CD4-positive, alpha-beta T cell treated with Interleukin-2 at 100 ng/mL for 4 hours (primary cell): ENCODE measurements at places on chromosomes 12 and 14.

DNA sequence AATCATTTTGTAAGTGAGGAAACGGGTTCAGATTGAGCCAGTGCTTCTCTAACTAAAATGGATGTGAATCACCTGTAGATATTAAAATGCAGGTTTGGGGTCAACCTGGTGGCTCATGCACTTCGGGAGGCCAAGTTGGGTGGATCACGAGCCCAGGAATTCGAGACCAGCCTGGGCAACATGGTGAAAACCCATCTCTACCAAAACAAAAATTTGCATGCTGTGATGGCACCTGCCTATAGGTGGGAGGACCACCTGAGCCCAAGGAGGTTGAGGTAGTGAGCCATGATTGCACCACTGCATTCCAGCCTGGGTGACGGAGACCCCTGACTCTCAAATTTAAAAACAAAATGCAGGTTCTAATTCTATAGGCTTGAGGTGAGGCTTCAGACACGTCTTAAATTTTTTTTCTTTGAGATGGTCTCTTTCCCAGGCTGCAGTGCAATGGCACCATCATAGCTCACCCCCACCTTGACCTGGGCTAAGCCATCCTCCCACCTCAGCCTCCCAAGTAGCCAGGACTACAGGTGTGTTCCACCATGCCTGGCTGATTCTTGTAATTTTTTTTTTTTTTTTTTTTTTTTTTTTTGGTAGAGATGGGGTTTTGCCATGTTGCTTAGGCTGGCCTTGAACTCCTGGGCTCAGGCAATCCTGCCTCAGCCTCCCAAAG lies 9.0 kb downstream of the TUBA1C start:
- no peak for DNase-seq

- no peak for DNase-seq
Measured at GRCh38 chr12:25458047-25458552, 95.0 kb downstream of the LMNTD1 start.

DNA sequence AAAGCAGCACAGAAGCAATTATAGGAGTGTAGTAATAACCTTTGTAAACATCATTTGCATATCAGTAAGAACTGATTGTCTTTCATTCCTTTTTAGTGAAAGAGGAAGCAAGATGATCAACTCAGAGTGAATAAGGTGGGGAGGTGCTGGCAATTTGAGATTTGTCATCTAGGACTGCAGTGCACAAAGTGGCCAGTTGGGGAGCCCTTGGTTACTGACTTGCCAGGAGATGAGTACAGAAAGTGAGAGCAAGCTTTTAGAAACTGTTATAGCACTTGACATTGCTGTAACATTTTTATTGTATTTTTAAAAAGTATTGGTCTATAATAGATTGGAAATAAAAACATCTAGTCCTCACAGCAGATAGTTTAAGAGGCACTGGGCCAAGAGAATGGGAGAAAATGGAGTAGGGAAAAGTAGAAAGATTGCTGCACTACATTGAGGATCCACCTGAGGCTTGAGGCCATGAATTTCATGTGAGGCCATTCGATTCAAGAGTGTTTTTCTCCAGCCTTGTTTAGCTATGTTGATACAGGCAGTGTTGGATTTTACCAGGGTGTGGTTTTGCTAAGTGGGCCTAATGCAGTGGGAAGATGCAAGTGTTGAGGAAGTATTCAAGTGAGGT lies 98.2 kb downstream of the SNAPC1 start:
- DNase-seq, result peak; percentile 54

DNA sequence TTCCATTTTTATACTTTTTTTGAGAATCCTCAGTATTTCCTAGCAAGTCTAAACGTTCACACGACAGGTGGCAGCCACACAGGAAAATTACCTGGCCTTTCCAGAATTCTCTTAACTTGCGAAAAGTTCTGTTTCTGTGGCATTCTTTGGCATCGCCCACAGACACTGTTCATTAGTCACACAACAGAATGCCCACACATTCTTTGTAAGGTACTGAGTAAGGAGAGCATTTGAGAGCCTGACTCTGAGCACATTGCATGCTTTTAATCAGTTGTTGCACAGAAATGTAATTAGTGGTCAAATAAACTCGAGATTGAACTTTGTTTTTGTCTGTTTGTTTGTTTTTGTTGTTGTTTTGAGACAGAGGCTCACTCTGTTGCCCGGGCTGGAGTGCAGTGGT lies 52.4 kb downstream of the LMNTD1 start:
- DNase-seq, result no peak

DNA sequence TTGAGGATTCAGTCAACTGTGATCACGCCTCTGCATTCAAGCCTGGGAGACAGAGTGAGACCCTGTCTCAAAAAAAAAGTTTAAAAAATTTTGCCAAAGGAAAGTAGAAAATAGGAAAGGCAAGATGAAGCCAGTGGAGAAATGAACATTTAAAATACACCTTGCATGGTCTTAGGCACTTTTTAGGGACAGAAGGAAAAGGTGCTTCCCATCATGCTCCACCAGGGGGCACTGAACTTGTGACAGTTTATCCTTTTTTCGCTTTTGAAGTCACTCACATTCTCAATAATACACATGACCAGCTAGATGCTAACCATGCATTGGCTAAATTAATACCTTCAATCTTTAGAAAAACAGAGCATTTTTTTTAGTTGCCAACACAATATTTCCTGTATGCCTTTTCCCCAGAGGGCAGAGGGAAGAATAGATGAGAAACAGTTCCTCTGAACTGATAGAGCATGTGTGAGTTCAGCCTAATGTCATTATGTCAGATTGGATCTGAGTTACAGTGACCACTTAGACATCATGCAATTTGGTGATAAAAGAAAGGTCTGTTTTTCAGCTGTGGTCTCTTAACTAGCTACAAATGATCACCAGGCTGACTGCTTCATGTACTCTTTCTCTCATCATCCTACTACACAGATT lies 221.8 kb upstream of the SSTR1 start:
- peak; percentile 71 for DNase-seq

DNA sequence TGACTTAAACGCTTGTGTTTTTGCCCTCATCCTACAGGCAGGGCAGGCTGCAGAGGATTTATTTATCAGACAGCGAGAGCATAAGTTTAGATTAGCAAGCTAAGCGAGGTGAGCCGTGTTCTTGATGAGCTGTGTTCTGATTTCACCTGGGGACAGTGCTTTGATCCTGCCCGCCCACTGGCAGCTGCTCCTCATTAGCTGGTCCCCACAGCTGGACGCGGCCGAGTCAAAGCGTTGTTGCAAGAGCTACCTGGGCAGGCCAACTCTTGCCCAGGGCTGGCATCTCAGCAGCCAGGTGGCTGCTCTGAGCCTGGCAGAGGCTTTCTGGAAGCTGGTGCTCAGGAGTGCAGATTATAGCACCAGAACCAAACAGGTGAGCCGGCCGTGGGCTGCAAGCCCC lies 46.8 kb upstream of the BEGAIN start:
- no peak for DNase-seq

GRCh38 chr12:65988596-65988995 lies 142.0 kb downstream of the LLPH start:
- DNase-seq, result no peak

- no peak for DNase-seq
Measured at GRCh38 chr14:92317511-92317910, 5.5 kb upstream of the SLC24A4 start.

DNA sequence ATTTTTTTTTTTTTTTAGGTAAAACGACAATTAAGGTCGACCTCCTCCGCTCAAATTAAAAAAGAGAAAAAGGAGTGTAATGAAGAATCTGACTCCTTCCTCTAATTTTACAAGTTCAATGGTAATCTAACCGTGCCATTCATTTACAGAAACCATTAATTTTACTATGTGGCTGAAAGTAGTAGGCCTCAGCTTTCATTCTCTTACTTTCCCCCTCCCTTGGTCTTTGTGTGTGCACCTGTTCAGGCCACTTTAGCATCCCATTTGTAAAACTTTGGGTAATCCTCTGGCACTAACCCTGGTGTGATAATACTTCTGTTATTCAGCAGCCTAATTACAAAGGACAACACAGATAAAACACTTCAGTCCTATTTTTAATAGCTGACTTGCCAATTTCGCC lies 128.1 kb downstream of the ASCL1 start:
- no peak for DNase-seq

DNA sequence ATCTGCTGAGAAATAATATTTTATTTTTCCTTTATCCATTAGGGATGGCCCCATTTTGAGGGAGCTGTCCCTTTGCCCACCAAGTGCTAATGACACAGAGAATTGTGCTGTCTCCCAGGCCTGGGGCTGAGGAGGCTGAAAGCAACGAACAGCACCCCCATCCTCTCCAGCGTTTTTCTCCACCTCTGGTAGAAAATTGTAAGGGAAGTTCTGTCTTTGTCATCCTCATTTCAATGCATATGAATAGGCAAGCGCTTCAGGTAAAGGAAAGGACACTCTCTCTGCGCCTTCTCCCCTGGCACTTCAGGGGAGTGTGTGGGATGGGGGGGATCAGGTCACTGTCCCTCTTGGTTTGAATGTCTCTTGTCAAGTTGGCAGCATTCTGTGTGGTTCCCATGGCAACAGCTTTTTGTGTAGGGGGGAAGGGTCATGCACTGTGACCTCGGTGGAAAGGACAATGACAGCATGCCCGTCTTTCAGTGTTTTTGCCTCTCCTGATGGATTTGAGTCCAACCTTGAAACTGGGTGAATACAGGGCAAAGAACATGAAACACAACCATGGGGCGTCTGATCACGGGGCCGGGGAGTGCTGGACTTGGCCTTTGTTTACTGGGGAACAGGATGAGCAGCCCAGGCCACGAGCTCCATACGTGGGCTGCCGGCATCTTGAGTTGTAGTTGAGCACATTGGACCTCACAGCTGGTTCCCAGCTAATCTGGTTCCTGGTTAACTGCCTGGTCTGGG lies 230.2 kb downstream of the VRK1 start:
- no peak for DNase-seq

GRCh38 chr12:13147688-13148484 lies 44.4 kb upstream of the GSG1 start:
- no peak for DNase-seq

GRCh38 chr14:59275668-59276067 lies 87.2 kb downstream of the DAAM1 start:
- DNase-seq, result peak; percentile 47

DNA sequence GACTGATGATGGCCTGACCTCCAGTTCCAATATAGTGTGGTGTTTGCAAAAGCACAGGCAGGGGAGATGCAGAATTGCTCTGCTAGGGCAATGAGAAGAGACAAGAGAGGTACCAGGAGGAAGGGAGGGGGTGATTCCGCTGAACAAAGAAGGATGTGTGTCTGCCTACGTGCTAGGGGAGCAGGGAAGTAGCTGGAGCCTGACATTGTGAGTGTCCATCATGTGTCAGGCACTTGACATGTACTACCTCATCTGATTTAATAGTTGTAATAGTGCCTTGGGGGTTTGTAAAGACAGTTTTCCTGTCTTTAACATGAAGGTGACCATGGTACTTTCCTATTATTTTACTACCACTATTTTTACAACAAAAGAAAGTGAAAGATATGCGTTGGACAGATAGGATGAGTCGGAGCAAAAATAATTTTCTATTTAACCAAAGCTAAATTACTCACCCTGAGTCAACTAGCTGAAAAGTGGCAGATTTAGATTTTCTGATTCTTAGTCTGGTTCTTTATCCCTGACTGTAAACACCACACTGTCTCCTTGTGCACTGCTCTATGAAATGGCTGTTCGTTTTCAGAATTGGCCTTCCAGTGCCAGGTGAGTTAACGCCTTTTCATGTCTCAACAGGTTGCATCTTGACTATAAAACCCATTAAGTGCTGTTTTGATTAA lies 33.7 kb upstream of the TEAD4 start:
- DNase-seq, result no peak

- no peak for DNase-seq
Measured at GRCh38 chr12:129871991-129872972, 31.5 kb downstream of the TMEM132D start.

DNA sequence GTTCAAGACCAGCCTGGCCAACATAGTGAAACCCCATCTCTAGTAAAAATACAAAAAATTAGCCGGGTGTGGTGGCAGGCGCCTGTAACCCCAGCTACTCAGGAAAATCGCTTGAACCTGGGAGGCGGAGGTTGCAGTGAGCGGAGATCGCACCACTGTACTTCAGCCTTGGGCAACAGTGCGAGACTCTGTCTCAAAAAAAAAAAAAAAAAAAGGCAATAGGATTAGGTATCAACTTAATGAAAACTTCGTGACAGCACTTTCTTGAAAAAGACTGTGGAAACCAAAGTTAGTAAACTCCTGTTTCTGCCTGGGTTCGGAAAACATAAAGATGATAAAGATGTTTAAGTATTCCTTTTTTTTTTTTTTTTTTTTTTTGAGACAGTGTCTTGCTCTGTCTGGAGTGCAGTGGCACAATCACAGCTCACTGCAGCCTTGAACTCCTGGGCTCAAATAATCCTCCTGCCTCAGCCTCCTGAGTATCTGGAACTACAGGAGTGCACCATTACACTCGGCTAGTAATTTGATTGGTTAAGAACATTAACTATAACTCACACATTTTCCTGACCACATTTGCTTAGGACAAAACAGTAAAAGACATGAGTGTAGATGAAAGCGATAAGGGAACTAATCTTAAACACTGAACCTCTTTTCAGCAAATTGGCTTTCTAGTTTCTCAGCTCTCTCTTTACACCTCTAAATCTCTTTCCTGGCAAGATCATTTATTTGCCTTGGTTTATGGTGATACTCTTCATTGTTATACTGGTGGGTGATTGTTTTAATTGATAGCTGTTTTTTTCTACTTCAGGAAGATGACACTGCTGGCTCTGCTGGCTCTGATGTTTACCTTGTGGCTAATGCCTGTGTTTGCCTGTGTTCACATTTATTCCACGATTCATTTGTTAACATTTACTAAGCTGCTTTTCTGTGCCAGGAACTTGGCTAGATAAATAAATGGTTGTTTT lies 15.8 kb downstream of the HIF1A start:
- DNase-seq, result no peak

GRCh38 chr14:105500726-105501101 lies 9.7 kb downstream of the TEDC1 start:
- no peak for DNase-seq

GRCh38 chr12:110743571-110744093 lies 941 bp upstream of the PPP1CC start:
- DNase-seq, result no peak

DNA sequence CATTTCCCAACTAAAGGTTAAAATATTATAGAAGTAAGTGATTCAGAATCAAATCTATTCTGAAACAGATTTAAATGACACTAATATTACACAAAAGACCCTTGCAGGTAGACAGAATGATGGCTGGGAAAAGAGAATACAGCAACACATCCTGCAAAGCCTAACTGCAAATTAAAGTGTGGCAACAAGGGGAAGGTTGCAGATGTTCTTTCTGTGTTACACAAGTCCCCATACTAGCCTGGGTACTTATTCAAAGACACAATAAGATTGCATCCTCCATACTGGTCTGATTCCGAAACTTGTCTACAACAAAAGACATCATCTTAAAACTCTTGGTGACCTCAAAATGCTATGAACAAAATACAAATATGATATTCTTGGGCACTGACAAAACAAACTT lies 50.5 kb downstream of the R3HDM2 start:
- no peak for DNase-seq

DNA sequence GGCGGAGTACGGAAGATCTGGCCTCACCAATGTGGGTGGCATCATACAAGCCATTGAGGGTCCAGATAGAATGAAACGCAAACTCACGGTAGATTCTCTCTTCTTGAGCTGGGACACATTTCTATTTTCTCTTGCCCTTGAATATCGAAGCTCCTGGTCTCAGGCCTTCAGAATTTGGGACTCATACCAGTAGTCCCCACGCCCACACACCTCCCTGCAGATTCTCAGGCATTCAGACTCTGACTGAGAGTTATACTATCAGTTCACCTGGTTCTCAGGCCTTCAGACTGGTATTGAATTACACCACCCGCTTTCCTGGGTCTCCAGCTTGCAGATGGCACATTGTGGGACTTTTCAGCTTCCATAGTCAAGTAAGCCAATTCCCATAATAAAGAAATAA lies 37.8 kb downstream of the EIF2S3B start:
- DNase-seq, result no peak
